GM12878 (cell line): ENCODE measurements at places on chromosomes 13 and 19. TPM values are rescaled to one million over a fixed set of nuclear protein-coding genes. Genes with fewer than 3 reads are reported as not detected.

ZNF569 gene
- total RNA-seq, result 2.1 and 2.7 TPM in 2 replicates

CCL25 gene
- 10.4 and 11.3 TPM in 2 replicates for total RNA-seq

GRCh38 chr13:65468628-65469027 is 1761.5 kb downstream of the PCDH9 start:
- DNase-seq, result no peak

DNA sequence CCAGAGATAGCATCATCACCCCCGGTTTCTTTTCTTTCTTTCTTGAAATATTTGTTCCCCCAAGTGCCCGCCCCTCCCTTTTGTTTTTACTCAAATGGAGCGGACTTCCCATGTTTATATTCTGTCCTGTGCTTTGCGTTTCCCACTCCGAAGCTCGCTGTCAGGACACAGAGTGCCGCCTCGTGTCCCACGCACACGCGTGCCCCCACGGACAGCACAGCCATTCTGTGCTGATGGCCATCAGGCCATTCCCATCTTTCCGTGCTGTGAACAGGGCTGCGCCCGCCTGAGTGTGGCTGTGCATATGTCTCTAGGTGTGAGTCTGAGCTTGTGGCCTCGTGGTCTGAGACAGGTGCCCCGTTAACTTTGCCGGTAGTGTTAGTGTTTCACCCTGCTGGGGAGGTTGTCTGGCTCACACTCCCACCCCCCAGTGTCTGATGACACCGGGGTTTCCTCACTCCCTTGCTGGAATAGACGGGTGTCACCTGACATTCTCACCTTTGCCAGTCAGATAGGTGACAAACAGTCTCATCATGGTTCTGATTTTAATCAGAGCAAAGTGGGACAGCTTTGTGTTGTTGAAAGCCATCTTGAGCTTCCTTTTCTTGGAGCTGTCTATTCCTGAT is 6.9 kb downstream of the PAK4 start:
- no peak for DNase-seq

DNA sequence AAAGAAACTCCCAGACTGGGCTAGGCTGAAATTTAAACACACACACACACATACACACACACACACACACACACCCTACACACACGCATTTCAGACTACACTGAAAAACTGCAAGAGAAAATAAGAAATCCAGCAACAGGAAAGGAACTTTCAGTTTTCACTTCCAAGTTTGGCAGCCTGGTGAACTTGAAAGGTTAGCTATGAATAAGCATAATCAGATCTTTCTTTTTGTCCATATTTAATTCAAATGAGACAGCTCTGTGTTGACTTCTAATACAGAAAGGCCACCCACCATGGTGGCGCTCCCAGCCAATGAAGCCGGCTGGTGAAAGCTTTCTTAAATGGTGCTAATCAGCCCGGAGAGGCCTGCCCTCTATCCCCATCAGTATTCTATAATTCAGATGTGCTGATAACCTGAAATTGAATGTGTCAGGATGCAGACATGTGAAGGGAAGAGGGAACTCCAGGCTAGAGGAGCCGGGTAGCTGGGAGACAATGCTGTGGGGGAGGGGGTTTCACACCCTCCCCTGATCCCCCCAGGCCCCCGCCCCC is 108.3 kb upstream of the ZNF536 start:
- no peak for DNase-seq

GRCh38 chr13:101398191-101398590 is 18.1 kb downstream of the NALCN start:
- no peak for DNase-seq

DNA sequence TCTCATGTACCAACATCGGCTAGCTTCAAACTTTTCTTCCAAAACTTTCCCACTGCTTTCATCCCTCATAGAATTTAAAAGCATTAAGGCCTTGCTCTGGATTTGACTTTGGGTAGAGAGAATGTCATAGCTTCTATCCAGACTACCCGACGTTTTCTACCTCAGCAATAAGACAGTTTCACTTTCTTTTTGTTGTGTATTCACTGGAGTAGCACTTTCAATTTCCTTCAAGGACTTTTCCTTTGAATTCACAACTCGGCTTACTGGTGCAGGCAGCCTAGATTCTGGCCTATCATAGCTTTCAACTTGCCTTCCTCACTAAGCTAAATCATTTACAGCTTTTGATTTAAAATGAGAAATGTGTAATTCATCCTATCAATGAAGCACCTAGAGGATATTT is 420.4 kb upstream of the GPC6 start:
- DNase-seq, result no peak
